ENCODE measurements at places on chromosomes 2 and 18.

GRCh38 chr2:29276151-29276550 lies 160.9 kb downstream of the CLIP4 start:
- DNase-seq, result no peak

- DNase-seq, result peak; percentile 28
Measured at GRCh38 chr2:191218292-191218898, 26.8 kb upstream of the MYO1B start.

GRCh38 chr18:28728891-28729290 lies 552.0 kb upstream of the CDH2 start:
- DNase-seq, result no peak

DNA sequence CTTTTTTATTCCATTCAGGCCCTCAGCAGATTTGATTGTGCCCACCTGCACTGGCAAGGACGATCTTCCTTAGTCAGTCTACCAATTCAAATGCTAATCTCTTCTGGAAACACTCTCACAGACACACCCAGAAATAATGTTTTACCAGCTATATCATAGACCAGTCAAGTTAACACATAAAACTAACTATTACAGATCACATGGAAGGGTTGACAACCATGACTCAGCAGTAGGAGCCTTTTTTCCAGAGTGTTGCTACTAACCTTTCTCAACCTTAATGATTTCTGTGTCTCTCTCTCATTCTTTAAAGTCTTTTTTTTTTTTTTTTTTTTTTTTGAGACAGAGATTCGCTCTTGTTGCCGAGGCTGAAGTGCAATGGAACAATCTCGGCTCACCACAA lies 143.5 kb upstream of the MSH6 start:
- no peak for DNase-seq

DNA sequence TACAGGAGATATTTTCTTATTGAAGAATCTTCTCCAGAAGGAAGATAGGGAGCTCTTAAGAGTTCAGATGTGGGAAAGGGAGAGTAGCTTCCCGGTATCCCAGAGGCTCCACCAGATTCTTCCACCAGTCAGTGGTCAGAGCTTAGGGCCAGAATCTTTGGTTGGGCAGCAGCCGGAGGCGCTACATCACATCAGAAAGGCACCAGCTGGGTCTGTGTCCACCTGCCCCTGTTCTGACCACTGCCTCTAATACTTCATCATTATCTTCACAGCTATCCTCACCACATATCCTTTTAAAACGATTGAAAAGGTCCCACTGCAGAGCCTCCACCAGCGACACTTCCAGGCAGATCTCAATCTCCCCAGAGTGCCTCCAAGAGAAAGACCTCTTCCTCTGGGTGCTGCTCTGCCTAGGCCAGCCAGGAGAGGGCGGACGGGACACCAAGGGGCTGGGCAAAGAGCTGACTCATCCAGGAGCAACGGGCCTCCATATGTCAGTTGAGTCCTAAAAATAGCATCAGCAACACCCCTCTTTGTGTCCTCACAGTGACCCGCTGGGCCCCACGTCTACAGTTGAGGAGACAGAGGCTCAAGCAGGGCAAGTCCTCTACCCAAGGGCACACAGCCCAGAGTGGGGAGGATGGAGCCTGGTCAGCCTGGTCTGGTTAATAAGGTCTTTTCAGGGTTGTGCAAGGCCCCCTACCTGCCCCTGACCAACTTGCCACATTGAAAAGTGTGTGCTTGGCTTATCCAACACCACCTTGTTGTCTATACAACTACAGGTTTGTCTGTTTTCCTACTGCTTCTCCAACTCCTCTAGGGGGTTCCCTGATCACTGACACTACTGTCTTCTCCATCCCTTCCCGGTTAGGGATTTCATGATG lies 81.2 kb downstream of the ADD2 start:
- DNase-seq, result peak; percentile 60

- DNase-seq, result no peak
Measured at GRCh38 chr18:34991561-34991960, 49.7 kb upstream of the MAPRE2 start.

GRCh38 chr2:1632002-1632348 lies 112.3 kb downstream of the PXDN start:
- DNase-seq, result no peak

- no peak for DNase-seq
Measured at GRCh38 chr2:8541223-8541622, 140.6 kb upstream of the ID2 start.

- peak; percentile 19 for DNase-seq
Measured at GRCh38 chr18:47912794-47913585, 17.5 kb downstream of the SMAD2 start.

DNA sequence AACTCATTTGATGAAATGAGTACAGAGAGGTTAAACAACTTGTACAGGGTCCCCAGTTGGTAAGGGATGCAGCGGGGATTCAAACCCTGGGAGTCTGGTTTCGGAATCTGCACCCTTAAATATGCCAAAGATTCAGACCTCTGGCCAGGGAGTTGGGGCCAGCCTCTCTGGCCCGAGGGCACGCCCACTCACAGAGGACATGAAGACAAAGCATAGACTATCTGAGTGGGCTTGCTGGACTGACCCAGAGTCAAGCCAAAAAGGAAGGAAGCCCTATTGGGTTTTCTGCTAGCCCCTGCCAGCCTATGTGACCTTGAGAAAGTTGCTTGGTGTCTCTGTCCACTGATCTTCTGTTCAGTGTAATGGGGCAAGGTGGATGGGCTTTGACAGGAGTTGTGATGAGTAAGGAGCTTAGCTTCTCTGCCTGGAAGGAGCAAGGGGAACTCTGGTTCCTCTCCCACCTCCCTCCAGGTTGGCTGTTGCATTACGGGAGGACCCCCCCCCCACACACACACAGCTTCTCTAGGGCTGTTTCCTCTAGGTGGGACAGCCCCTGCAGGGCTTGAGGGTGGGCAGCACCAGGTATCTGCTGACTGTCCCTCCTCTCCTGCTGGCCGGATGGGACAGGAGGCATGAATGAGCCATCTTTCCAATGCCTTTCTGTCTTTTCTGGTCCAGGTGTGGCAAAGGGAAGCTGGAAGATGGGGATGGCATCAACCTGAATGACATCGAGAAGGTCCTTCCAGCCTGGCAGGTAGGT lies 131.3 kb downstream of the CTIF start:
- DNase-seq, result no peak

GRCh38 chr2:239193925-239194677 lies 206.7 kb downstream of the HDAC4 start:
- DNase-seq, result no peak

GRCh38 chr2:84894131-84894586 lies 11.3 kb upstream of the TMSB10 start:
- peak; percentile 32 for DNase-seq

DNA sequence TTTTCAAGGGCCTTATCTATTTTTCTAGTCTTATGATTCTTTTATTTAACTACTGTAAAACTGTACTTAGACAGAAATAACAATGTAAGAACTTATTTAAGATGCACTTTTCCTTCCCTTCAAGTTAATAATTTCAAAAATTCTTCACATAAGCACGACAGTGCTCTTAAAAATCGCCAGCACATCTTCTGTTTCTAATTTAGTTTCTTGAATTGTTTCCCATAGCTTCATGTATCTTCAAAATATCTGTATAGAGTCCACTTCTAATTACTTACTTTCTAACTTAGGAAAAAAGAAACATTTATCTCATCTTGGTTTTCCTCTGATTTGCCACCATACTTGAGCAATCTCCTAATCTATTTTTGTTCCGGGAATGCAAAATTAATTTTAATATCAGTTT lies 196.1 kb downstream of the BABAM2 start:
- DNase-seq, result no peak

All from CD14-positive monocyte (primary cell).